Fibroblast of mammary gland (primary cell): ENCODE measurements at places on chromosomes 7 and 10.

DNA sequence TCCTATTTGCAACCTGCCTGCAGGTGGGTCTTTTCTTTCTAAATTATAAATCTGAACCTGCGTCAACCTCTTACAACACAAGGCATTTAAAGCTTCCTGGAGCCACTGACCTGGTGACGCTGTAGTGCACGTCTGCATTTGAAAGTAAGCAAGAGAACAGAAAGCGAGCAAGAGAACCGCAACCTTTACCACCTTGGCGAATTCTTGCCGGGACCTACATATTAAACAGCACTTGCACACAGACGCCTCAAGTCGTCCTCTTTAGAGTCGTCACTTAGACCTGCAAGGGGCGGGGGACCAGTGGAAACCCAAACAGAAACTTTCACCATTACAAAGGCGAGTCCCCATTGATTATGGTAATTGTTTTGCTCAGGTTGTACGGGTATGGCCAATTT is 9.5 kb downstream of the GLI3 start:
- DNase-seq: no peak

DNA sequence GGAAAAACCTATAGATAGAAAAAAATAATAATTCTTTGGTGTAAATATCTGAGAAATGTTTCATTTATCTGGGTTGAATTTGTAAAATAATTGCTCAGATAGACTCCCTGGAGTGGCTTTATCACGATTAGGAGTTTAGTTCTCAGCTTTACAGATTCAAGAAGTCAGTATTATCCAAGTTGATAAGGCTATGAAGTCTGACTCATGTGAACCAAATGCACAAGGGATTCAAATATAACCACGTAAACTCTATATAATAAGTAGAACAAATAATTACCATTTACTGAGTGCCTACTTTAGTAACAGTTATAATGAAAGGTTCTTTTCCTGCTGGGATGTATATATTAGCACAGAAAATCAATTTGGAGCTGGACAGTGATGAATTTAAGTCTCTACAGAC is 290.4 kb downstream of the PRKG1 start:
- DNase-seq: no peak

- DNase-seq: peak; percentile 22
Observed at GRCh38 chr10:77500754-77501151, 136.9 kb downstream of the KCNMA1 start.

DNA sequence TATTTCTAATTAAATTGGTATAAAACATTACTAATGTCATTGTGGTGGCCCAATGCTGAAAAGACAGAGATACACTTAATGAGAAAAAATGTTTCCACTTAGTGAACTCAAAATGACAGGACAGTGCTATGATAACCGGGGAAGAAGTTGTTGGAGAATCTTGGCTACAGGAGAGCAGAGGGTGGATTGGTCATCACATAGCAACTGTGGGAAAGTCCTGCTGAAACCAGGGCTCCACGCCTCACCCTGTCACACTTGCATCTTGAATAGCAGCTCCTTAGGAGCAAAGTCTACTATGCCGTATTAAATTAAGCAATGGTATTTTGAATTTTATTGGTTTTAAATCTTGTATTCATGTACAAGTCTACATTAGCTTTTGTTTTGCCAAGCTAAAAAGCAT is 225.5 kb downstream of the KLF6 start:
- DNase-seq: no peak

GRCh38 chr10:124267911-124268549 is 150.7 kb downstream of the OAT start:
- no peak for DNase-seq

DNA sequence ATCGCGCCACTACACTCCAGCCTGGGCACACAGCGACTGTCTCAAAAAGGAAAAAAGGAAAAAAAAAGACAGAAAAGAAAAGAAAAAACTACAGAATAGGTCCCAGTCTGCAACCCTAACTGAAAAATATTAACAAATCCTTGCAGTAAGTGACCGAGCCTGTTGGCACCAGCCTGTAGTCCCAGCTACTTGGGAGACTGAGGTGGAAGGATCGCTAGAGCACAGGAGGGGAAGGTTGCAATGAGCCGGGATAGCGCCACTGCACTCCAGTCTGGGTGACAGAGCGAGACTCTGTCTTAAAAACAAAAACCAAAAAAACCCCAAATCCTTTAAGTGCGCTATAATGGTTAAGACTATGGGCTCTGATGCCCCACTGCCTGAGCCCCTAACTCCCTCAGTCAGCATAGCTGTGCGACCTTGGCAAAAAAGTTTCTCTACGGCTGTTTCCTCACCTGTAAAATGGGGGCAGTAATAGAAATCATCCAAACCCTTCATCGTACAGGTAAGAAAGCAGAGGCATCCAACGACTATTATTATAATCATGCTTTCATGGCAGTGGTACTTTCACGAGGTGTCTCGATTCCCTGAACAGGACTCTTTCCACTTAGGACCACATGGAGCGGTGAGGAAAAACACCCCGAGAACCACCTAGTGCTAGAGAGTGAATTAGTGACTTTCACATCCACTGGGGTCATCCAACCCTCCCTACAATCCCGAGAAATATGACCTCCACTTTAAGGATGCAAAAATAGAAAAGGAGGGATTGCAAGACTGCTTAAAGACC is 755 bp downstream of the TOMM7 start:
- DNase-seq: peak; percentile 36

DNA sequence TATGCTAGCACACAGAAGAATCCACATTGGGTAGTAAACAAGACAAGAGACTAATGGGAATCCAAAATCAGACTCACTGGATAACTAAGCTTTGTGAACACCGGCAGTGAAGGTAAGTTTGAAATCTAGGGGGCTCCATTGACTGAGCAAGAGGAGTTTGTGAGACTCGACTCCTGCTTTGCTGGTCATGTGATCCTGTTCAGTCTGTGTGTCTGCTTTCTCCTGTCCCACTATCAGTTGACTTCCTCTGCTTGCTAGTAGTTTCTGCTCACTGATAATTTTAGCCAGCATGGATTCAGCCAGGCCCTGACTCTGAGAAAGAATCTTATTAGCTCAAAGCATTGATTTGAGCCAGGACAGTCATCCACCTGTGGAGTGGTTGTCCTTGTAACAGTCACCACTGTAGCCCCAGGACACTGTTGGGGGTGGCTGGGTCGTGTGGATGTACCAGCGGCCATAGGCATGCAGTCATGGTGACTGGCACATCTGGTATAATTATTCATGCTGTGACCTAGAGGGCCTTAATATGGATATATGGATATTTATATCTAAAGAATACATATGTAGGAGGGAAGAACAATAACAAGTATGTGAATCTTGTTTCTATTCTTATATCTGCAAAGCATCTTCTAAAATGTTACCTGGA is 44.4 kb downstream of the DNAH11 start:
- DNase-seq: no peak

DNA sequence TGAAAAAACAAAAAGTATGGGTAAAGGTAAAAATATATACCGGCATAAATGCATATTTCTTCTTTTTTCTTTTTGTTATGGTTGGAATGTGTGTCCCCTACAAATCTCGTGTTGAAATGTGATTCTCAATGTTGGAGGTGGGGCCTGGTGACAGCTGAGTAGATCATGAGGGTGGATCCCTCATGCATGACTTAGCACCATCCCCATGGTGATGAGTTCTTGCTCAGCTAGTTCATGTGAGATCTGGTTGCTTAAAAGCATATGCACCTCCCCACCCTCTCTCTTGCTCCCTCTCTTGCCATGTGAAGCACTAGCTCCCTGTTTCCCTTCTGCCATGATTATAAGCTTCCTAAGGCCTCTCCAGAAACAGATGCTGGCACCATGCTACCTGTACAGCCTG is 93.3 kb downstream of the HYCC1 start:
- DNase-seq: peak; percentile 60

DNA sequence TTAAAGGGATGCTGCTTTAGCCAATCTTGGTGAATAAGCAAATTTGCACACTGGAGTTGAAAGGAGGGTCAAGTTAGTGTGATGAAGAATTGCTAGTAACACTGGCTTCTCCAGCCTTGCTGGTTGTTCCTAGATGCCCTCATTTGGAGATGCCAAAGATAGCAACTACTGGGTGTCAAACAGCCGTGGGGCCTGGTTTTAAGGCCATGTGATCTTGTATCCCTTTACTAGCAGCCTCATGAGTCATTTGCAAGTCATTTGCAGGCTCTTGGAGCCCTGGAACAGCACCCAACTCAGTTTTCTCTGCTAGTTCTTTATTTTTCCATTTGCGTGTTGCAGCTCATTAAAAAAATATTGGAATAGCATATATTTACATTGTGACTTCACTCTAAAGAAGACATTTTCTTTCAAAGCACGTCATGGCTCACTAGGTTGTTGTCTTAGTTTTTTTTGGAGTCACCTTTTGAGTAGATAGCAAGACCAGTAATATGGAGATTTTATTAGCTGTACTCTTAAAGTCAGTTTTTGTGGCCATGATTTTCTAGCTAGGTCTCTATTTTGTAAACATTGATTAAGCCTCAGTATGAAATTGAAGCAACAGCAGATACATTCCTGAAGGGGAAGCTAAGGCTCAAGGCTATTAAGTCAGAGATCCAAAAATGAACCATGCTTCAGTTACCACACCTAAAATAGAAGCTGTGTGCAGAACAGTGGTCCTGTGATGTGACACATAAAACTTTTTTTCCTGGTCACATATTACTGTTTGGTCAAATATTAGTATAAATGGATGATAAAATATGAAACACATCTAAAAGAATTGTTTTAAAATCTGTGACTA is 1.3 kb downstream of the LSMEM1 start:
- DNase-seq: peak; percentile 89

DNA sequence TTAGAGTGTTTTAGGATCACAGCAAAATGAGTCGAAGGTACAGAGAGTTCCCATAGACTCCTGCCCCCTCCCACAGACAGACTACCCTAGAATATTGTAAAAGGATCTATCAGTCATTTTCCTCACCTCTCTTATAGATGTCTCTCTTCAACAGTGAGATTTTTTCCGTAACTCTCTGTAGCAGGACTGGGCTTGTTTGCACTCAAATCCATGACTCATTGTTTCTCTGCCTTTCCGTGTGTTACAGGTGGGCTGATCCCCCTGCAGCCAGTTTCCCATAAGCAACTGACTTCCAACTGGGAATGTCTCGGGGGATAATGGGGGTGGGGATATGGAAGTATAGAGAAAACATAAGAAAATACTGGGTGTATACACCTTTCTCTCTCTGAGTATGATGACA is 921.0 kb downstream of the GATA3 start:
- DNase-seq: no peak

DNA sequence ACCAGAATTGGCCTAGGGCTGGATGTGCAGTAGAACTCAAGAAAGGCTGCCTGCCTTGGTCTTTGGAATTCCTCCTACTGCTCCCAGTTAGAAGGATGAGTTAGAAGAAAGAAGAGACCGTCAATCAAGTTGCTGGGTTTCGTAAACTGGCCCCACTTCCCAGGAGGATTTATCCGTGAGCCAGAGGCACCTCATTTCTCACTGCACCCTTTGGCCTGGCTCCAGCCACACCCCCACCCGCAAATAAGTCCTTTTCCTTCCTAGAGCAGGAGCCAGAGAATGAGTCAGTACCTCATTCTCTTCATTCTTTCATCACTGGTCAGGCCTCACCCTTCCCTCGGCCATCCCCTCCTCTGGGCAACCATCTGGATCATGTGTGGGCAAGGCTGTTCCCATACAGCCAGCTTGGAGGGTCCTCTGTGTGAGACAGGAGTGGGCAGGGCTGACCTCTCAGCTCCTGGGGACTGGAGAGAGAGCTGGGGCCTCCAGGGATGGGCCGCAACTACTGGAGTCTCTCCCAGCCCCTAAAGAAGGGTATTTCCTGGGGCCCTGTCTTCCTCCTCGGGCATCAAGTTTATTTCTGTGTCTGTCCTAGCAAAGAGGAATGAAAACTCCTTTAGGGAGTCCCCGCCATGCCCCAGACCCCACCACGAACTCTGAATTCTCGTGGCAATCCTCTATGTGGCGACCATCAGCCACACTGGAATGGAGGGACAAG is 87.2 kb upstream of the DUSP5 start:
- DNase-seq: peak; percentile 98

- no peak for DNase-seq
Observed at GRCh38 chr7:98551611-98552273, 65.3 kb upstream of the NPTX2 start.

DNA sequence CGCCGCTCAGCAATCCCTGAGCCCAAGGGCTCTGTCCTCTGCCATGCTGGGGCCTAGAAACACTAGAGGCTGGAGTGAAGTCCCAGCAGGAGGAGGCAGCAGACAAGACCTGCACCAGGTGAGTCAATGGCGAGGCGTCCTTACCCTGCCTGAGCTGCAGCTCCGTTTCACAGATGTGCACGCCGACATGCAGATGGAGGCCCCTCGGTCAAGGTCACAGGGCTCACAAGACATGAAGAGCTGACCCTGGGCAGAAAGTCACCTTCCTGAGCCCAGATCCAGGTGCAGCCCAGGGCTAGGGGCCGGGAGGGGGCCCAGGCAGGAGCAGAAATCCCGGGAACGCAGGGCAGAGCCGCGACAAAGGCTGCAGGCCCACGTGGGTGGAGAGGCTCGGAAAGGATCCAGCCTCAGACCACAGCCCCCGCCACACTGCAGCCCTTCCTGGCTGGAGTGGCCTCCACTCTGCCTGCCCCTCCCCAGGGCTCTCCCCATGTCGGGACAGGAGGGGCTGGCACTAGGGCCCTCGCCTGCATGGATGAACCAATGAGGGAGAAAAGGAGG is 23.8 kb downstream of the PDGFA start:
- DNase-seq: no peak

DNA sequence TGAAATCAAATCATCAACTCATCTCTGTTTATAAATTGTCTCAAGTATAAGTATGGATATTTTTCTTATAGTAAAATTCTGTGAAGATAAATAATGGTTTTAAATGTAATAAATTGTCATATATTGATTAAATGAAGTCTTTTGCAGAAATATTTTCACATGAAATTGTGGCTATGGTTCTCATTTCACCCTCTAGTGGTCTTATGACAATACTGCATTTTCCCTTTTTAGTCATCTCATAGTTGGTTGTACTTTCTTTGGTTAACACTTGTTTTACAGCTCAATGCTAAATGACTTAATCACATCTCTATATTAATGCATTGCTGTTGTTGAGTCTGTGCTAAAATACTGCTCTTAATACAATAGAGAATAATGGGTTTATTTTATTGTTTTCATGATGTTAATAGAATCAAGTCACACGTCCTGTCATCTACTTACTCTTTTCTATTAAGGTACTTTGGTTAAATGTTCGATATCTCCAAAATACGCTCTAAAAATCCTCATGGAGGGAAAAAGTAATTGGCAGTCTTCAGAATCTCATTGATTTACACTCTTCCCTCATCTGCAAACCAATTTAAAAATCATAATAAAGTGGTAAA is 38.0 kb upstream of the CACNA2D1 start:
- DNase-seq: peak; percentile 50

DNA sequence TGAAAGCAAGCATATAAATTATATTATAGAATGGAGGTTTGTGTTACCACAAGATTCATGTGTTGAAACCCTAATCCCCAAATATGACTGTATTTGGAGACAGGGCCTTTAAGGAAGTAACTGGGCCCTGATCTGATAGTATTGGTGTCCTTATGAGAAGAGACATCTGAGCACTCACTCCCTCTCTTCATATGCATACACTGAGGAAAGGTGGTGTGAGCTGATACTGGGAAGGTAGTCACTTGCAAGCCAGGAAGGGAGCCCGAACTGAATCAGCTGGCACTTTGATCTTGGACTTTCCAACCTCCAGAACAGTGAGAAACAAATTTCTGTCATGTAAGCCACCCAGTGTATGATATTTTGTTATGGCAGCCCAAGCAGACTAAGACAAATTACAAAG is 66.9 kb upstream of the RHOBTB1 start:
- DNase-seq: no peak
